Activated CD4-positive, alpha-beta memory T cell treated with anti-CD3 and anti-CD28 coated beads for 36 hours (primary cell): ENCODE measurements at places on chromosomes 3 and 15. TPM values are rescaled to one million over a fixed set of nuclear protein-coding genes. Genes with fewer than 3 reads are reported as not detected.

RTP1 gene
- total RNA-seq: not detected

TP63 gene
- 0.52 TPM for total RNA-seq

PAQR5 gene
- total RNA-seq: 0.15 TPM

NOX5 gene
- 0.02 TPM for total RNA-seq

PPP1R14D gene
- total RNA-seq: not detected

MYH15 gene
- 0.17 TPM for total RNA-seq

AADACL2 gene
- not detected for total RNA-seq

SEMA3G gene
- total RNA-seq: 0.10 TPM

DNA sequence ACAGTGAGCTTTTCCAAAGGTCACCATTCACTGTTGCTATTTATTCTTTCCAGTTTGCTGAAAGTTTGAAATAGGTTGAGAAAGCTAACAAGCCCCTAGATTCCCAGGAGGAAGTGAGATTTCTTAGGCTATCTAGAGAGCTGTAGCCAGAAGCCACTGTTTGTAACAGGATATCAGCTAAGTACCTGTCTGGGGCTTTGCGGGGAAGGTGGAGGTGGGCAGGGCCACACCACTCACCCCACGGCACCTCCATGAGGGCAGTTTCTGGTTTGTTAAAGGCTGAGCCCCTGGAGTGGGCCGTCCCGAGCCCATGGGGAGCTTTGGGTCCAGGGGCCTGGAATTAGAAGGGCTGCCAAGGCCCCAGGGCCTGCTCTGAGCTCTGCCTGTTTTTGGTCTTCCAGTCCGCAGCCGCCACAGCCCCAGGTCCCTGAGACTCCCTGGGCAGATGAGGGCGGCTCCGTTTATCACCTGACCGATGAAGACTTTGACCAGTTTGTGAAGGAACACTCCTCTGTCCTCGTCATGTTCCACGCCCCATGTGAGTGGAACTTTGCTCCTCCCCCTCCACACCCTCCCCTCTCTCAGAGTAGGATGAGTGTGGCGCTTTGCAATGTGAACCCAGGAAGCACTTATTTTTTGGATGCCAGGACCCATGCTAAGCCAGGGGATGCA, 63.4 kb downstream of the PDIA5 start:
- no peak for DNase-seq
- no peaks in the 10 kb centered on the region for H3K27me3 ChIP-seq
- H3K36me3 ChIP-seq: peaks cover 28% of the 10 kb centered on the region
- no peaks in the 10 kb centered on the region for H3K4me1 ChIP-seq
- H3K27ac ChIP-seq: no peak overlapping the region

DNA sequence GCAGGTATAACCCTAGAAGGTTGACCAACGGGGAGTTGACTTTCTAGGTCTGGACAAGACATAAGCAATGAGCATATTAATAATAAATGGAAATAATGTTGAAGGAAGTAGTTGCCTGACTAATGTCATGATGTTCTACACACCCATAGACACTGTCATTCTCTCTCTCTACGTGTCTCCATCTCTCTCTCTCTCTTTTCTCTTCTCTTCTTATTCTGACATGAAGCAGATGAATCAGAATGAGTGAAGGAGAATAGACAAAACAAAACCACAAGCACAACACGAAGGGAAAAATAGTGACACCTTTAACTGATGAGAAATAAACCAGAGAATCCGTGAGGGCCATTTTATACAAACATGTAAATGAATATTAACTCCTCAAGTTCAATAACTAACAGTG, 26.7 kb upstream of the CCDC80 start:
- H3K4me1 ChIP-seq: peaks cover 23% of the 10 kb centered on the region
- H3K27me3 ChIP-seq: peaks cover 4% of the 10 kb centered on the region
- H3K27ac ChIP-seq: no peak overlapping the region
- no peak for DNase-seq
- no peaks in the 10 kb centered on the region for H3K36me3 ChIP-seq

DNA sequence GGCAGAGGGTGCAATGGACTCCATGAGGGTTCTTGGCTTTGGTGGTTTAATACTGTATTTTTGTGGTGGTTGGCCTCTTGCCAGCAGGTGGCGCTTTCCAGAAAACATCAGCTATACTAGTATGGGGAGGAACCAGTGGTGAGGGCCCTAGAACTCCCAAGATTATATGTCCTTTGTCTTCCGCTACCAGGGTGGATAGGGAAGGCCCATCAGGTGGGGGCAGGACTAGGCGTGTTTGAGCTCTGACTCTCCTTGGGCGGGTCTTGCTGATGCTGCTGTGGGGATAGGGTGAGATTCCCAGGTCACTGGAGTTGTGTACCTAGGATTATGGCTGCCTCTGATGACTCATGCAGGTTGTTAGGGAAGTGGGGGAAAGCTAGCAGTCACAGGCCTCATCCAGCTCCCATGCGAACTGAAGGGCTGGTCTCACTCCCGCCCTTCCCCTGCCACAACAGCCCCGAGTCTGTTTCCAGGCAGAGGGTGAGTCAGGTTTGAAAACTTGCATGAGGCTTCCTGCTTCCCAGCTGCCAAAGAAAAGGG, 357.7 kb downstream of the OTOL1 start:
- no peaks in the 10 kb centered on the region for H3K36me3 ChIP-seq
- no peaks in the 10 kb centered on the region for H3K27me3 ChIP-seq
- DNase-seq: peak; percentile 13

- H3K27ac ChIP-seq: no peak overlapping the region
- peak overlapping the region; percentile 81 for H3K4me3 ChIP-seq
- H3K36me3 ChIP-seq: no peaks in the 10 kb centered on the region
- no peaks in the 10 kb centered on the region for H3K27me3 ChIP-seq
These were observed 1.1 kb downstream of the PDIA5 start for GRCh38 chr3:123067689-123068600.

DNA sequence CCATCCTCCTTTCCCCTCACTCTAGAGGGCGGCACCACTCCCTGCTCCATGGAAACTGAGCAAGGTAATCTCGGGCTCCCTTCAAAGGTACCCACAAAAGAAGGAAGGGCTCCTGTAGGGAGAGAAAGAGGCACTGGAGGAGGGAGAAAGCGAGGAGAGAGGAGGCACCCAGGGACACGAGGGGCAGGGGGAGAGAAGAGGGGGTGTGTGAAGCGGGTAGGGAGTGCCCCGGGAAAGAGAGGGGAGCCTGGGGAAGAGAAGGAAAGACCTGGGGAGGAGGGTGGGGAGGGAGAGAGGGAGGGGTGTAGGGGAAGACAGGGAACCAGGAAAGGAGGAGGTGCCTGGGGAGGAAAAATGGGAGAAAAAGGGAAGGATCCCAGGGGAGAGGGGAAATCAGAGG, 523 bp downstream of the VILL start:
- peaks cover 27% of the 10 kb centered on the region for H3K4me1 ChIP-seq
- H3K27ac ChIP-seq: no peak overlapping the region
- no peak for DNase-seq
- peaks cover 5% of the 10 kb centered on the region for H3K36me3 ChIP-seq

DNA sequence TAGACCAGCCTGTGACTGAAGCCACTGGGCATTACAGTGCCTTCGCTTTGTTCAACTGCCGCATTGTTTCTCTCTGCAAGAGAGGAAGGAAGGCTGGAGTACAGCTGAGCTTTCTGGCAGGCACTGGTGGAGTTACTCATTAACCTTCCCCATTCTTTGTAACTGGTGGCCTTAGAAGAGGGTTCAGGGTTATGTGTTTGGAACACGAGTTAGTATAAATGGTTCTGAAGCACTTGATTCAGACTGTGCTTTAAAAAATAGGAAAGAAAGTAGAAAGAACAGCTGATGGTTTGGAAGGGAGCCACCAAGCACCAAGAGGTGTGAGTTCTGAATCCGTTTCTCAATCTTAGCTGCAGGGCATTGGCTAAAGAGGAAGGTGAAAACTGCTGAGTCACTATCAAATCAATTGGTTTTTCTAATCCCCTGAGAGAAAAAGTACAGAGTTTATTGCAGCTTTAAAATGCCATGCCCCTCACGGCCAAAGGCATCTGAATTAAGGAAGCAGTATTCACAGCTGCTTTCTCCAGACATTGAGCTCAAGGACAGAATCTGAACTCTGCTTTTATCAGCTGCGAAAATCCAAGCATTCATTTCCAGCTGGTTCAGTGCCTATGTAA, 3.6 kb downstream of the HGD start:
- H3K27ac ChIP-seq: no peak overlapping the region
- H3K36me3 ChIP-seq: peaks cover 3% of the 10 kb centered on the region
- H3K27me3 ChIP-seq: peaks cover 4% of the 10 kb centered on the region
- peaks cover 3% of the 10 kb centered on the region for H3K4me1 ChIP-seq
- no peak for DNase-seq
- no peak overlapping the region for H3K4me3 ChIP-seq

DNA sequence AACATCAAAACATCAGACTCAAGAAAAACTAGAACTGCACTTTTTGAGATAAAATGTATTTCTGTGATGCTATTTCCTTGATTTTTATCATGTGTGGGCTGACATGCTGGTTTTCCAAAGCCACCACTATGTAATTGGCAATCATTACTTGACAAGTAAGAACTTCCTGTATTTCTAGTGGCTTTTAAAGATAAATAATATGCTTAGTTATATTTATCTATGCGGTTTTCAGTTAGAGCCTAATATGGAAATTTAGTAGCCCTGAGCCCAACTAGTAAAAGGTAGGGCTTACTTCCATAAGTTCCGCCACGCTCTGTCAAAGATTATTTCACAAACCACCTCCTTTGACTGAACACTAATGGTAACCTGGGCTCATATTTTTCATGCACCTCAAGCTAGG, 91.6 kb downstream of the PPARG start:
- H3K4me3 ChIP-seq: no peak overlapping the region
- H3K27ac ChIP-seq: no peak overlapping the region
- peaks cover 16% of the 10 kb centered on the region for H3K4me1 ChIP-seq
- no peak for DNase-seq
- peaks cover 2% of the 10 kb centered on the region for H3K27me3 ChIP-seq

- no peak for DNase-seq
- peaks cover 26% of the 10 kb centered on the region for H3K4me1 ChIP-seq
- H3K36me3 ChIP-seq: no peaks in the 10 kb centered on the region
- no peak overlapping the region for H3K27ac ChIP-seq
These were observed 240.2 kb downstream of the UACA start for GRCh38 chr15:70523192-70523591.

DNA sequence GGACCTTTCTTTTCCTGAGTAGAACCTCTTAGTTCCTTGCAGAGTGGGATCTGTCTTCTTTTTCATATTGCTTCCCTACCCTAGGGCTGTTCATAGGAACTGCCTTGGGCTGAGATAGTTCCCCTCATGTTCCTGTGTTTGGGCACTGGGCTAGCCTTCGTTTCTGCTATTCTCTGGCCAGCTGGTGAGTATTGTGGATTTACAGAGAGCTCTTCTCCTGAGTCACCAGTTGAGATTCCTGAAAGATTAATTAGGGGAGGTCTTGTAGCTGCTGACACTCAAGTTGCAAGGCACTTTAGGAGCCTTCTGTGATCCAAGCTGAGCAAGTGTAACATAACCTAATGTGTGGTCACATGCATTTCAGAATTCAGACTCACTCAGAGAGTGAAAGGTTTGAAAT, 30.7 kb downstream of the CHD2 start:
- H3K4me3 ChIP-seq: no peak overlapping the region
- H3K4me1 ChIP-seq: peaks cover 74% of the 10 kb centered on the region
- H3K36me3 ChIP-seq: peaks cover 80% of the 10 kb centered on the region
- H3K27me3 ChIP-seq: no peaks in the 10 kb centered on the region
- DNase-seq: no peak

DNA sequence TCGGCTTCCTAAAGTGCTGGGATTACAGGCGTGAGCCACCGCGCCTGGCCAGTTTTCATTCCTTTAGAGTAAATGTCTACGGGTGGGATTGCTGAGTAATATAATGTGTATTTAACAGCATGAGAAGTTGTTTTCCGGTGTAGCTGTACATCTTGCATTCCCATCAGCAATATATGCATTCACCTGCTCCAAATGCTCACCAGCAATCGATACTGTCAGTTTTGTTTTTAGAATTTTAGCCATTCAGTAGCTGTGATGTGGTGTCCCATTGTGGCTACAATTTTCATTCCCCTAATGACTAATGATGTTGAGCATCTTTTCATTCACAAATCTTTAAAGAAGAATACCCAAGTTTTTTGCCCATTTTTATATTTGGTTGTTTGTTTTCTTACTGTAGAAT, 134.8 kb upstream of the RGMA start:
- peaks cover 16% of the 10 kb centered on the region for H3K27me3 ChIP-seq
- H3K27ac ChIP-seq: no peak overlapping the region
- no peak for DNase-seq
